ENCODE measurements at places on chromosomes 1 and 21.
A peak's percentile ranks its signal among the peaks of the same experiment; 100 is the strongest.

GRCh38 chr1:26858891-26859640, 3.9 kb upstream of the SFN start:
- H3K4me1 ChIP-seq = peaks cover 3% of the 10 kb centered on the region
- no peaks in the 10 kb centered on the region for H3K27me3 ChIP-seq
- H3K36me3 ChIP-seq = no peaks in the 10 kb centered on the region
- no peak overlapping the region for H3K4me3 ChIP-seq
- no peak for DNase-seq
- H3K27ac ChIP-seq = no peak overlapping the region

- no peaks in the 10 kb centered on the region for H3K27me3 ChIP-seq
- peaks cover 3% of the 10 kb centered on the region for H3K4me1 ChIP-seq
- no peak overlapping the region for H3K27ac ChIP-seq
- DNase-seq = no peak
- no peak overlapping the region for H3K4me3 ChIP-seq
Observed at GRCh38 chr1:169202791-169203665, 96.5 kb downstream of the ATP1B1 start.

- H3K27ac ChIP-seq = no peak overlapping the region
- H3K27me3 ChIP-seq = no peaks in the 10 kb centered on the region
- no peak for DNase-seq
- no peaks in the 10 kb centered on the region for H3K36me3 ChIP-seq
- no peaks in the 10 kb centered on the region for H3K4me1 ChIP-seq
Observed at GRCh38 chr1:245881767-245882391, 625.2 kb downstream of the SMYD3 start.

DNA sequence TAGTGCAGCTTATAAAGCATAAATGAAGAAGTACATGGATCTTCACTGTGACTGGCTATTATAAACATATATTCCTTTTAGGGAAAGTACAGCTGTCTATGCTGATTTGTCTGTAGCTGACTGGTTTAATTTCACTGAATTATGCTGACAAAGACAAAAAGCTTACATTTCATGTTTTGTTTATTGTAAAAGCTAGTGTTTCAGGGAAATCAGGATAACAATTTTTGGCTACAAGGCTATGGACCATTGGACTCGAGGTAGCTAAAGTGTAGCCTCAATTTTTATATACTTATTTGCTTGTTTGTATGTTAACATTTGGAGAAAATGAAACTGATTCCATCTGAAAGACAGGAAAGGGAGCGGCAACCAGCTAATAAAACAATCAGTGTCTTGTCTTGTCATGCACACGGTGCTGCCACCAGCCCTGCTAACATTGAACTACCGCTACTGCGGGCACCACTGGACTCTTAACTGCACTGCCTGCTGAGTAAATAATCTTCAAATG, 480.2 kb downstream of the COL11A1 start:
- H3K27me3 ChIP-seq = no peaks in the 10 kb centered on the region
- no peak for DNase-seq
- no peaks in the 10 kb centered on the region for H3K36me3 ChIP-seq
- no peak overlapping the region for H3K4me3 ChIP-seq
- no peak overlapping the region for H3K27ac ChIP-seq

GRCh38 chr1:6634371-6635052, 9.8 kb downstream of the THAP3 start:
- H3K4me3 ChIP-seq = no peak overlapping the region
- no peak overlapping the region for H3K27ac ChIP-seq
- H3K4me1 ChIP-seq = no peaks in the 10 kb centered on the region
- no peaks in the 10 kb centered on the region for H3K27me3 ChIP-seq
- DNase-seq = peak; percentile 56

GRCh38 chr1:7247791-7248548, 462.7 kb downstream of the CAMTA1 start:
- no peak for DNase-seq
- H3K27me3 ChIP-seq = no peaks in the 10 kb centered on the region
- no peaks in the 10 kb centered on the region for H3K4me1 ChIP-seq
- H3K36me3 ChIP-seq = no peaks in the 10 kb centered on the region

GRCh38 chr1:31181515-31182343, 58.0 kb downstream of the NKAIN1 start:
- H3K27ac ChIP-seq = no peak overlapping the region
- H3K4me3 ChIP-seq = no peak overlapping the region
- no peaks in the 10 kb centered on the region for H3K4me1 ChIP-seq
- DNase-seq = peak; percentile 55
- no peaks in the 10 kb centered on the region for H3K27me3 ChIP-seq

GRCh38 chr1:145786271-145786670, 37.6 kb downstream of the RNF115 start:
- no peak for DNase-seq
- peaks cover 5% of the 10 kb centered on the region for H3K4me1 ChIP-seq
- no peaks in the 10 kb centered on the region for H3K27me3 ChIP-seq
- no peak overlapping the region for H3K27ac ChIP-seq
- no peaks in the 10 kb centered on the region for H3K36me3 ChIP-seq

GRCh38 chr1:21523297-21523813, 14.1 kb downstream of the ALPL start:
- H3K4me1 ChIP-seq = no peaks in the 10 kb centered on the region
- H3K27me3 ChIP-seq = no peaks in the 10 kb centered on the region
- no peak overlapping the region for H3K27ac ChIP-seq
- no peak overlapping the region for H3K4me3 ChIP-seq

DNA sequence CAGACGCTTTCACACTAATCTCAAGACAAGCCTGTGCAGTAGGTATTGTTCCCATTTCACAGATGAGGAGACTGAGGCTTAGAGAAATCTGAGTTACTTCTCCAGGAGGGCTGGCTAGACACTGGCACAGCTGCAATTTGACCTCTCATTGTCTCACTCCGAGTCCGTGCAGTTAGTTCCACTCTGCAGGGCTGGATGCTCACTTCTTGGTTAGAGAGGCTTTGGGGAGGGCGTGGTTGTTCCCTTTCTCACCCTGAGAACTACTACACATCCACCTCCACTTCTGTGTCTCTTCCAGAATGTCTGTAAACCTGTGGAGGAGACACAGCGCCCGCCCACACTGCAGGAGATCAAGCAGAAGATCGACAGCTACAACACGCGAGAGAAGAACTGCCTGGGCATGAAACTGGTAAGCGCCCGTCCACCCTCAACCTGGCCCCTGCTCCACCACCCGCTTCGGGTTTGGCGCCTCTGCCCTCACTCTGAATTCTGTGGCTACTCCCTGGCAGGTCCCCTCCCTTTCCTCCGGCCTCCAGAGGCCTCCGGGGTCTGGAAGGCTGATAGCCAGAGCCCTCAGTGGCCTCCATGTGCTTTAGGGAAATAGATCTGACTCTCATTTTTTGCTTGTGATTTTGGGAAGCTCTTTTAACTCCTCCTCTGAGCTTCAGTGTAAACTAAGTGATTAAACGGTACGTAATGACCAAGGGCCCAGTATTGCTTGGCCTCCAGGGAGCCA, 29.1 kb downstream of the EIF2D start:
- H3K27me3 ChIP-seq = no peaks in the 10 kb centered on the region
- H3K36me3 ChIP-seq = no peaks in the 10 kb centered on the region
- H3K4me1 ChIP-seq = no peaks in the 10 kb centered on the region
- DNase-seq = no peak
- no peak overlapping the region for H3K4me3 ChIP-seq
- H3K27ac ChIP-seq = no peak overlapping the region

GRCh38 chr1:88472298-88472697, 211.8 kb upstream of the PKN2 start:
- H3K4me3 ChIP-seq = no peak overlapping the region
- H3K4me1 ChIP-seq = no peaks in the 10 kb centered on the region
- no peak overlapping the region for H3K27ac ChIP-seq
- H3K27me3 ChIP-seq = no peaks in the 10 kb centered on the region
- H3K36me3 ChIP-seq = no peaks in the 10 kb centered on the region
- no peak for DNase-seq

DNA sequence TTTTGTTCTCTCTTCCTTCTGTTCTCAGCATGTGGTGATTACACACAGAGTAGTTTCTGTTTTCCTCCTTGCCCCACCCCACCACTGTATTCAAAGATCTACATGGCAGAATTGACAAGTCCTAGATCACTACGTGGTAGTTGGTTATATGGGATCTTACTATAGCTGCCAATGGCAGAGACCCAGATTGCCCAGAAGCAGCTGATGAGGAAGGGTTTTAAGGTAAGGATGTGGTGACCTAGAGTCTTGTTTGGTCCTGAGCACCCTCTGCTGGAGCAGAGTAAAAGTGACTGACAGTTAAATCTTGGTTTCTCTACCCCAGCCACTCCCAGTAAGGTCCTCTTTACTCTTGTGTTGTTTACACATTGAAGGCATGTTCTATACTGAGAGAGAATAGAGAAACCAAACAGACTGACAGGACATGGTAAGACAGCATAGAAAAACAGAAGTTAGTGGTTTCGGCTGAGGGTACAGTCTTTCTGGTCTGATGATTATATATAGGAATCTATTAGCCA, 22.8 kb upstream of the STRIP1 start:
- no peaks in the 10 kb centered on the region for H3K27me3 ChIP-seq
- H3K27ac ChIP-seq = no peak overlapping the region
- DNase-seq = peak; percentile 80

DNA sequence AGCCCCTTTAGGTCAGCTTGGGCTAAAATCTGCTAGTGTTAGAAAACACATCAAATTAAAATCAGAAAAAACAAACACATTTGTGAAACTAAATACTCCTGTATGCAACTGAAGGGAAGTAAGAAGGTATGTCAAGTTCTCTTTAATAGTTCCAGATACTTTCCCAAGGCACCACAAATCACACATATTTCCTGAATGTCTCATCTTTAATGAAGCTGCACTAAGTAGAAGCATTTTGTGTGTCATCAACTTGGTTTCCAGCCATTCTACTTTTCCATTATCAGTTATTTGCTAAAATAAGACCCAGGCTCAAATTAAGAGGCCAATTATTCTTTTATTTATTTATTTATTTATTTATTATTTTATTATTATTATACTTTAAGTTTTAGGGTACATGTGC, 34.7 kb downstream of the CRB1 start:
- no peak overlapping the region for H3K27ac ChIP-seq
- H3K4me3 ChIP-seq = no peak overlapping the region
- H3K27me3 ChIP-seq = no peaks in the 10 kb centered on the region

DNA sequence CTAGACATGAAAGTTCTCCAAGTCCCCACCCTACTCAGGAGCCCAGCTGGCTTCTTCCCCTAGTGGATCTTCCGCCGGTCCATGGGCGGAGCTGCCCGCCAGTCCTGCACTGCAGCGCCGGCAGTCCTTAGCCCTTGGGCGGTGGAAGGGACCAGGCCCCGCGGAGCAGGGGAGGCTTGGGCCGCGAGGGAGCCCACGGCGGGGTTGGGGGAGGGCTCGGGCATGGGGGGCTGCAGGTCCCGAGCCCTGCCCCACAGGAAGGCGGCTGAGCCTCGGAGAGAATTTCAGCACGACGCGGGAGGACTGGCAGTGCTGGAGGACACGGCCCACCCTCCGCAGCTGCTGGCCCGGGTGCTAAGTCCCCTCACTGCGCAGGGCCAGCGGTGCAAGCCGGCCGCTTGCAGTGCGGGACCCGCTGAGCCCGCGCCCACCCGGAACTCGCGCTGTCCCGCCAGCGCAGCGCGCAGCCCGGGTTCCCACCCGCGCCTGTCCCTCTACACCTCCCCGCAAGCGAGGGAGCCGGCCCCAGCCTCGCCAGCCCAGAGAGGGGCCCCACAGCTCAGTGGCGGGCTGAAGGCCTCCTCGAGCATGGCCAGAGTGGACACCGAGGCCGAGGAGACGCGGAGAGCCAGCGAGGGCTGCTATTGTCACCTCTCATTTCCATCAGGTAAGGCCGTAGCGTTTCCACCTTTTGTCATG, 1398.6 kb downstream of the MRPL39 start:
- no peak overlapping the region for H3K4me3 ChIP-seq
- H3K27me3 ChIP-seq = no peaks in the 10 kb centered on the region
- no peak for DNase-seq
- H3K4me1 ChIP-seq = no peaks in the 10 kb centered on the region

DNA sequence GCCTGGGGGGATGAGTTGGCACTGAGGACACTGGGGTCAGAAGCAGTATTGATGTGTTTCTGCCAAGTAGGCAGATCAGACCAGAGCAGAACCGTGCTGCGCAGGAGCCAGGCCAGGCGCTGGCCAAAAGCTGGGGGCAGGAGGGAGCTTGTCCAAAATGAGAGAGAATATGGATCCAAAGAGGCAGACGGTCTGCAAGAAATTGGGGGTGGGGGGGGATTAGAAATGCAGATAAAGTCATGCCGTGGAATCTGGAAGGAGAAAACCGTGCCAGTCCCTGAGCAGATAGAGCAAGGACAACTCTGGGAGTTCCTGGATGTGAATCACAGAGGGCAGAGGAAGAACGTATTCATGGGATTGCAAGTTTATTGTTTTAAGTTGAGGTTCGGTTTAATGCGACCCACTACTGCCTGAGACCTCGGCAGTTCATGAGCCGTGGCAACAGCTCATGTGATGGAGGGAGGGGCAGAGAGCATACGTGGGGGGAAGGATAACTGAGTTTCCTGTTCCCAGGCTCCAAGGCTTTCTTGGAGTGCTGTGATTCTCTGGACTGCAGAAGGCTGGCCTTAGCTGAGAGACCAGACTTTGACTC, 224.0 kb downstream of the FGGY start:
- H3K4me3 ChIP-seq = no peak overlapping the region
- no peak for DNase-seq
- no peaks in the 10 kb centered on the region for H3K27me3 ChIP-seq
- no peak overlapping the region for H3K27ac ChIP-seq
- no peaks in the 10 kb centered on the region for H3K4me1 ChIP-seq

DNA sequence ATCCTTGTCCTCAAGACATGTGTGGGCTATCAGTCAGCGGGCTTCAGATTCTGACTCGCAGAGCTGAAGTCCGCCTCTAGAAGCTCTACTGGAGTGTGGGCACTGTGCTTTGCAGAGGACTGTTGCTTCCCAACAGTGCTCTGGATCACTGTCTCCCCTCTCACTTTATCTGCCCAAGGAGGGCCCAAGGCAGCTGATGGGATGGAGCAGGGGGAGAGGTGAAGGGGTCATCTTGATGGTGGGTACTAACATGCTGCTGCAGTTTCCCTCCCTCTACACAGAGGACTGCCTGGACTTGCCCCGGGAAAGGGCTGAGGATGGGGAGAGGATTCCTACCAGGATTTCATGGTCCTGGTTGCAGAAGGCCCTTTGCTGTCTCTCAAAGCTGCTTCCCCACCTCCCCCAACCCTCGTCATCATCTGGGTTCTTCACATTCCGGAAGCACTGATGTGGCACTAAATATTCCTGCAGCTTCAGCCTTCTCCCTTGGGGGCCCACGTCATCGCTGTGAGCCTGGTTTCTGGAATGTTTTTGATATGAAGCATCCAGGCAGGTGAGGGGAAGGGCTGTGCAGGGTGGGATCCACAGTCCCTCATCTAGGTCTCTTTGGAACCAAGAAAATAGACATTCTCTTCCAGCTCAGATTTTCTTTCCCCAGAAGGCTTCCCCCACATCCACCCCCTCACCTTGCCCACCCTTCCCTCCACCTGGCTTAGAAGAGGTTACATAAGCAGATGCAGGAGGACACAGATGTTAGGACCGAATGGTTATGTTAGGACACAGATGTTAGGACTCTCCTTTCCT, 23.2 kb downstream of the NUAK2 start:
- no peak overlapping the region for H3K4me3 ChIP-seq
- H3K27ac ChIP-seq = peak overlapping the region; percentile 90
- DNase-seq = peak; percentile 99
